AML-193 (cell line): ENCODE measurements at places on chromosomes 16 and 17.
A peak's percentile ranks its signal among the peaks of the same experiment; 100 is the strongest.

DNA sequence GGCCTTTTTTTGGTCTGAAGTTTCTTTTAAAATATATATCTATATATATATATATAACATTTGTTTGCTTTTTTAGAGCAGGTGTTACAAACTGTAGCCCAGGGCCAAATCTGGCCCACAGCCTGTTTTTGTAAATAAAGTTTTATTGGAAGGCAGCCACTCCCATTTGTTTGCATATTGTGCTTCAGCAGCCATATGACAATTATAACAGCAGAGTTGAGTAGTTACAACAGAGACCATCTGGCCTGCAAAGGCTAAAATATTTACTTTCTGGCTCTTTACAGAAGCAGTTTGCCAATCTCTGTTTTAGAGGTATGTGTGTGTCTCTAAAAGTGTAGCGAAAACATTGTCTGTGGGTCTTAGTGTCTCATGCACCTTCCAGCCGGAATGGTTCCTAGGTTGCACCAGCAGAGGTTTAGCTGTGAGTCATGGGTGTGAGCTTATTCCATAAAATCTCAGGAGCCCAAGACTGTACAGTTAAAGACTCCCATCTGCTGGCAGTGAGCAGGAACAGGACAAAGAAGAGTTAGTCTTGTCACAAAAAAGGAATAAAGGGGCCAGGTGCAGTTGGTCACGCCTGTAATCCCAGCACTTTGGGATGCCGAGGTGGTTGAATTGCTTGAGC, 23.8 kb downstream of the LCMT1 start:
- DNase-seq = no peak

DNA sequence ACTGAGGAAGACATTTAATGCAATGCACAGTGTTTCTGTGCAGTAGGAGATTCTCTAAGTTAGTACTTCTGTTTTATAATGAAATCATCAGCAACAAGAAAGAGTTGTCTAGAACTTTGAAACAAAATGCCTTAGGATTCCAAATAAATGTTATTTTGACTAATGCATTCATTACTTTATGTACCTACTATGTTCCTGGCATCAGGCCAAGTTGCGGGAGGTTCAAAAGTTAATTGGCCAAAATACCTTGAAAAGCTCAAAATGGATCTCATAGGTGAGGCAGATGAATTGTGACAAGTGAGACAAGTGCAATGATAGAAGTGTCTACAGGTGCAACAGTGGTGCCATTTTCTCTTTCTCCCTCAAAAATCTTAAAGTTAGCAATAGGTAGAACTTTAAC, 289.4 kb downstream of the TOX3 start:
- no peak for DNase-seq

GRCh38 chr16:58634265-58634802, 4.7 kb upstream of the CNOT1 start:
- no peak for DNase-seq

- no peak for DNase-seq
Measured at GRCh38 chr17:57779706-57780105, 34.6 kb upstream of the CCDC182 start.

DNA sequence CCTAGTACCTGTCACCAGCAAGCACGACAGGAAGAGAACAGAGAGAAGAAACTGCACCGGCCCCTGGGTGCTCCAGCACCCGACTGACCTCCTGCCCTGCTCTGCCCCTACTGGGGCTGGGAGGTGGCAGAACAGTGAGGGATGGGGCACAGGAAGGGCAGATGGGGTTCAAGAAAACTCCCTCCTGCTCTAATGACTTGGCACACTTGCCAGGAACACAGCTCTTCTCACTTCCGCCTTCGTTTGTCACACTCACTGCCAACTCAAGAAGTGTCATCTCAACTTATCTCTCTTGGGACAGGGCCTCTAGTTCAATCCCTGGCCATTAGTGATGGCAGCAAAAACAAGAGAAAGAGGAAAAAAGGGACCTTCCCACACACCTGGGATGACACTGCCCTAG, 42.7 kb upstream of the ICAM2 start:
- DNase-seq = no peak

- peak; percentile 61 for DNase-seq
Measured at GRCh38 chr17:68297195-68297594, 5.9 kb downstream of the ARSG start.

DNA sequence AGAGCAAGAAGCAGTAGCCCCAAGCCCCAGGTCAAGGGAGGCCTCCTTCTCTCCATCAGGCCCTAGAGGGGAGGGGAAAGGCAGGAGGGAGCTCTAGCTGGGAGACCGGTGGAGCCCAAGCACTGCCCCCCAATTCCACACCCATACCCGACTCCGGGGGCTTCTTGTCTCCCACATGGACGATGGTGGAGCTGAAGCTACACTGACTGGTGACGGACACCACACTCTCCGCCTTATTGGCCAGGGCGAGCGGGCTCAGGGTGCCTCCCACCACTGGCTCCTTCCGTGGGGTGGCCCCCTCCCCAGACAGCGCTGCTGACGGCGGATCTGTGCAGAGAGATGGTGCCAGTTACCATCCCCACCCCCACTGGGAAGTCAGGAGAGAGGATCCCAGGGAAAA, 6.4 kb downstream of the PER1 start:
- DNase-seq = no peak

DNA sequence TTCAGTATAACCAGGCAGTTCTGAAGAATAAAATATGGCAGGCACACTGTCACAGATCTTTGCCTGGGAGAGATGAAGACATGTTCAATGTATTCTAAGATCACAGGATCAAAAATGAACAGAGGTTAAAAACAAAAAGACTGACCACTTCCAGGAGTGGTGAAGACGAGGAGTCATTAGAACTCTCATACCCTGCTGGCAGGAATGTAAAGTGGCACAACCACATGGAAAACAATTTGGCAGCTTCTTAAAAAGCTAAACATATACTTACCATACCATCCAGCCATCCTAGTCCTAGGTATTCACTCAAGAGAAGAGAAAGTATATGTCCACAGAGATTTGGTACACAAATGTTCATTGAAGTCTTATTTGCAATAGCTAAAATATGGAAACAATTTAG, 406.3 kb downstream of the NPIPA8 start:
- DNase-seq = no peak

DNA sequence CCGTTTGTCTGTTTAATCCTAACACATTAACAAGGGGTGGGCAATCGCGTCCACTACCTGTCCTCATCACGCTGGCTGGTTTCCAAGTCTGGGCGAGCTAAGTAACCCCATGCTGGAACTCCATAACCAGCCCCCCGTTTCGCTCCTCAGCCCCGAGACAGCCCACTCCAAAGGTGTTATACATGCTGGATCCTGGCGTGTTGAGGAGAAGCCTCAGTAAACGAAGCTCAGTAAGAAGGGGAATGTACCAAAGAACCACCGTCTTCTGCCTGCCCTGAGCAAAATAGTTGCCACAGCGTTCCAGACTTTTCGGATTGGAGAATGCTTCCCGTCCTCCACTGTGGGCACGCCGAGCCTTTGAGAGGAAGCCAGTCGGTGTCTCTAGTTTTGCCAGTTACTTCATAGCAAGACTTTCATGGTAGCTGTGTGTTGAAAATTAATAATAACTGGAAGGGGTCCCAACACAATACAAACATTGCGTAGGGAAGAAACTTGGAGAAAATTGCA, 16.1 kb upstream of the C17orf78 start:
- no peak for DNase-seq

DNA sequence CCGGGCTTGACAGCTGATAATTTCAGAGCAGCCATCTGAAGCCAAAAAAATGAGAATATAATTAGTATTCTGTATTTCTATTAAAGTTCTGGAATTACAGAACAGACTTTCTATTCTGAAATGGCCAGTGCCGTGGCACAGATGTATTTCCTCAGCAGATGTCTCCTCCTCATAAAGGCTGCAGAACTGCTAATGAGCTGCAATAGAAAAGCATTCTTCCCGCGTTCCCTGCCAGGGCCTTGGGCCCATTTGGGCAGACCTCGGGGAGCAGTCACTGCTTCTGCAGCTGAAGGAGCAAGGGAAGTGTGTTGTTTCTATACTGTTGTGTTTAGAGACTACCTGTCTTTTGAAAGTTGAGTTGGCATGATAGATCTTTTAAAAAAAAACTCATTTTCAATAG, 152.6 kb upstream of the CACNG5 start:
- no peak for DNase-seq

DNA sequence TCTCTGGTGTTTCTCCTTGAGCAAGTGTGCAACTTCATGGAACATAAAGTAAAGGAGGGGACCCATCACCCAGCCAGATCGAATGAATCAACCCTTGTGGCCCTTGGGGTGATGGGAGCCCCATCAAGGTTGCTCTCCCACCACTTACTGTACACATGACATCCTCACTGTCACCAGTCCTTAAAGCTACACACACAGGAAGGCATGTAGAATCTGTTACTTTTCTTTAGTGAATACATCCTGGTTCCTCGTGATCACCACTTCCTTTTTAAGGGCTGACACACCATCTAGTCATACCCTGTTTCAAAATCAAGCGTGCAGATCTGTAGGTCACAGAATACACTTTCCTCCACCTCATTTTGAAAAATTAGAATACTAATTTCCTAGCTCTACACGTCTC, 22.6 kb upstream of the MPHOSPH6 start:
- peak; percentile 95 for DNase-seq

DNA sequence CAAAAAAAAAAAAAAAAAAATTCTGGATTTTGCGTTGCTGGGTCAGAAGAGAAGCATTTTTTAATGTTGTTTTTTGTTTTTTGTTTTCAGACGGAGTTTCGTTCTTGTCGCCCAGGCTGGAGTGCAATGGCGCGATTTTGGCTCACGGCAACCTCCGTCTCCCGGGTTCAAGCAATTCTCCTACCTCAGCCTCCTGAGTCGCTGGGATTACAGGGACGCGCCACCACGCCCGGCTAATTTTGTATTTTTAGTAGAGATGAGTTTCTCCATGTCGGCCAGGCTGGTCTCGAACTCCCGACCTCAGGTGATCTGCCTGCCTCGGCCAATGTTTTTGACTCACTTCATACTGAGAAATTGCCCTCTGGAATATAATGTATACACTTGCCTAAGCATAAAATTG, 11.0 kb upstream of the PAFAH1B1 start:
- DNase-seq = no peak

GRCh38 chr17:41639492-41640473, 15.4 kb upstream of the KRT17 start:
- no peak for DNase-seq
